Mesothelial cell of epicardium (in vitro differentiated cells): ENCODE measurements at places on chromosomes 13 and 19. TPM values are rescaled to one million over a fixed set of nuclear protein-coding genes. Genes with fewer than 3 reads are reported as not detected.

The OR4F17 gene
- not detected in 3 replicates for total RNA-seq

GRCh38 chr19:7312816-7313215, 18.6 kb upstream of the INSR start:
- no peak for DNase-seq

The IRGC gene
- not detected in 3 replicates for total RNA-seq

DNA sequence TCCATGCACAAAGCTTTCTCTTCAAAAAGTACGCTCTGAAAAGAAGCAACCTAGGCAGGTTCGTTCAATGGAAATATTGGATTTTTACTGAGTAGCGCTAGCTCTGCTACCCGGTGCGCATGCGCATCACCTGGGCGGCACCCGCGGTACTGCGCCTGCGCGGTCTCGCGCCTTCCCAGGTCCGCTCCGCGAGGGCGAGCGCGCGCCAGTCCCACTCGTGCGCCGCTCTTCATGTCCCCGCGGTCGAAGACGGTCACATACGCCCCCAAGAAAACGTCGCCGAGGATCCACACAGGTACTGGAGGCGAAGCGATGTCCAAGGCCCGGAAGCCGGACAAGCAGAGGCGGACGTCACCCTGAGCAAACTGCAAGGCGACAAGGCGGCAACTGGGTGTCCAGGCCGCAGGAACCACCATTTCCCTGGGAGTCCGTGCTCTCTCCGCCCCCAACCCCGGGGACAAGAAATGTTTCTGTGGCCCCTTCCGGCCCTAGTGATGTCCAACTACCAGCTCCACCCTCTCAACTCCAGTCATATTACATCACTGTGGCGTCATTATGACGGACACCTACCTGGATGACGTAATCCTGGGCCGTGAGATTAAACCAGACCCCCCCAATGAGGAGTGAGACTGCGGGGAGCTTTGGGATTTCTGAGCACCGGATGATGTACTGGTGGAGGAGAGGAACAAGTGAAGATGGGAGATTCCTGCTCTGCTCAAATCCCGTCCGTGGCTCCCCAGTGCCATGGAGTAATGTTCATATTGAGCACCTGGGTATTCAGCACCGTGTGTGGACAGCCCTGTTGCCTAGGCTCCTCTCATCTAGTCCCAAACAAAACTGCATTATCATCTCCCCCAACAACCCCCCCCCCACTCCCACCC, 4.8 kb upstream of the KCNC3 start:
- DNase-seq, result peak; percentile 95

The MVB12A gene
- total RNA-seq, result 53.5 to 57.2 TPM (median 54.5 TPM) in 3 replicates

- no peak for DNase-seq
These were observed 74.9 kb upstream of the KL start for GRCh38 chr13:32941368-32941767.

- DNase-seq, result no peak
These were observed 635 bp upstream of the PCCA start for GRCh38 chr13:100088273-100088643.

GRCh38 chr13:98542568-98543377, 34.1 kb downstream of the STK24 start:
- DNase-seq, result no peak

GRCh38 chr13:28743499-28744083, 24.8 kb upstream of the SLC46A3 start:
- DNase-seq, result no peak

DNA sequence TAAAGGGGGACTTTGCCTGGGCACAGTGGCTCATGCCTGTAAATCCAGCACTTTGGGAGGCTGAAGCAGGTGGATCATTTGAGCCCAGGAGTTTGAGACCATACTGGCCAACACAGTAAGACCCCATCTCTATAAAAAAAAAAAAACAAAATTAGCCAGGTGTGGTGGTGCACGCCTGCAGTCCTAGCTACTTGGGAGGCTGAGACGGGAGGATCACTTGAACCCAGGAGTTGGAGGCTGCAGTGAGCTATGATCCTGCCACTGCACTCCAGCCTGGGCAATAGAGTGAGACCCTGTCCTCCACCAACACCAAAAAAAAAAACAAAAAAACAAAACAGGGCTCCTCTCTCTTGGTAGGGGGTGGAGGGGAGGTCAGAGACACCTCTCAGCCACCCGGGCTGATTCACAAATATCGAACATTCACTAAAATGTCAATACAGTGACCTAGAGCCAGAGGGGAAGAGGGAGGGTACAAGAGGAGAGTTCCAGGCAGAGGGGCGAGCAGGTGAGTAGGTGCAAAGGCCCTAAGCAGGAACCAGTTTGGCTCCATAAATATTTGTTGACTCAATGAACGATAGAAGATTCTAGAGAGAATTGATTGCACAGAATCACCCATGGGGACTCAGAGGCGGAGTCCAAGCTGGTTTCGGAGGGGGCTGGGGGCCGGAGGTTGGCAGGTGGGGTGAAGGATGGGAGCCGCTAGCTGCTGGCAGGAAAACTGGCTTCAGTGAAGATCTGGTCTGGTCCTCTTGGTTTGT, 1.0 kb upstream of the CREB3L3 start:
- DNase-seq, result no peak

The ALOX5AP gene
- 0.25 TPM in 2 of 3 replicates, not detected in the other for total RNA-seq

DNA sequence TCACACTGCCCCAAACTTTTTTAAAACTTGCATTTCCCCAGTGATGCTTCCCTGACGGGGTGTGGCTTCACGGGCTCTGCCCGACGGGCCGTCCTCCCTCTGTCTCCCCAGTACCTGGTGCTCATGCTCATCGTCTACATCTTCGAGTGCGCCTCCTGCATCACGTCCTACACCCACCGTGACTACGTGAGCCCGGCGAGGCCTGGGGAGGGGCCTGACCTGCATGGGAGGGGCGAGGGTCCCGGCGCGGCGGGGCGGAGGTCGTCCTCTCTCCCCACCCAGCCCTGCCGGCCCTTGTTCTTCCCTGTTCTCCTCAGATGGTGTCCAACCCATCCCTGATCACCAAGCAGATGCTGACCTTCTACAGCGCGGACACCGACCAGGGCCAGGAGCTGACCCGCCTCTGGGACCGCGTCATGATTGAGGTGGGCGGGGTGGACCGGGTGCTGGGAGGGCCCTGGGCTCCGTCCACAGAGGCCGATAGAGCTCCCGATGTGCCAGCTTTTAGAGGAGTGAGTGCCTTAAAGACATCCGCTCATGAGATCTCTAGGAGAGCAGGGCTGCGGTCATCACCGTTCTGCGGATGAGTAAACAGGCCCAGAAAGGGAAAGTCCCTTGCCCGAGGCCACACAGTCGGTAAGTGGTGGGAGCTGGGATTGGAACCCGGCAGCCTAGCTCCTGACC, 6.9 kb downstream of the UPK1A start:
- DNase-seq, result no peak

The NLRP12 gene
- 0.07 to 0.11 TPM in 2 of 3 replicates, not detected in the other for total RNA-seq

DNA sequence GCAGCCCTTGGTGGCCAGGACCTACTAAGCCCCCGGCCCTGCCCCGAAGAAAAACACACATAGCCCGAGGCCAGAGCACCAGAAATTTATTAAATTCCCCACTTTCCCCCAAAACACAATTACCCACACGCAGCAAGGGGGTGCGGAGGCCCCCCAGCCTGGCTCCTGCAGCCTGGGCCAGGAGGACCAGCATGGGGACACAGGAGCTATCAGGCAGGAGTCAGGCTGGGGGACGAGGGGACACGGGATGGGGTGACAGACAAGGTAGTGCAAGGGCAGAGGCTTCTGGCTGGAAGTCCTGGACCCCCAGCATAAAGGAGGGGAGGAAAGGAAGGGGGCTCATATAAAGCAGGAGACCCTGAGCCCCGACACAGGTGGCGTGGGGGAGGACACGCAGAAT, 3.1 kb downstream of the RNU6-9 start:
- no peak for DNase-seq

DNA sequence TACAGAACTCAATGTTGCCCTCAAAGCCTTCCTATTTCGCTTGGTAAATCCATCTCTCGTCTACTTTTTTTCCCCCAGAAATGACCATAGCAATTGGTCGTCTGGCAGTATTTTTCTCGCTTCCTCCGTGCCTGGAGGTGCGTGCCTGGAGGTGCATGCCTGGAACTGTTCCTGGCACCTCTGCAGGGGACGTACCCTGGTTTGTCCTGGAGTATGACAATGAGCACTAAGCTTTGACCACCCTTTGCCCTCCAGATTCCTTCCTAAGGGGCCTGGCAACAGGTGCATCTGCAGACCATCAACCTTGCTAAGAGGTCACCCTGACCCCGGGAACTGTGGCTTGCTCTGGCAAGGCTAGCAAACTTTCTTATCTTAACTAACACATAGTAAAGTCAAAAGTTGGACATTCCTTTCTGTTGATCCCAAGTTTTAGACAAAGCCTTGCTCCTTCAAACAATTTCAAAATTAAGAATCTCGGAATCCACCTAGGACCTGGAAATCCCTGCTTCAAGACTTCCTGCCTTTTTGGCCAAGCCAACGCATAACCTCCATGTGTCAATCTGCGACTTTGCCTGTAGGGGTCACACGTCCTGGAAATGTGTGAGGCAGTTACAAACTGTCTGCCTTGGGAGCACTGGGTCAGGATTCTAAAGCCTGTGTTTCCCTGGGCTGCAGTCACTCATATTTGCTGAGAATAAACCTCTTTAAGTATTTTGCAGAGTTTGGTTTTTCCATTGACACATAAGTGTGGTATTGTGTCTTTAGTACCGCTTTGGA, 28.8 kb upstream of the TUBGCP3 start:
- no peak for DNase-seq

GRCh38 chr19:10283301-10284064, 3.3 kb upstream of the ICAM4 start:
- DNase-seq, result no peak

DNA sequence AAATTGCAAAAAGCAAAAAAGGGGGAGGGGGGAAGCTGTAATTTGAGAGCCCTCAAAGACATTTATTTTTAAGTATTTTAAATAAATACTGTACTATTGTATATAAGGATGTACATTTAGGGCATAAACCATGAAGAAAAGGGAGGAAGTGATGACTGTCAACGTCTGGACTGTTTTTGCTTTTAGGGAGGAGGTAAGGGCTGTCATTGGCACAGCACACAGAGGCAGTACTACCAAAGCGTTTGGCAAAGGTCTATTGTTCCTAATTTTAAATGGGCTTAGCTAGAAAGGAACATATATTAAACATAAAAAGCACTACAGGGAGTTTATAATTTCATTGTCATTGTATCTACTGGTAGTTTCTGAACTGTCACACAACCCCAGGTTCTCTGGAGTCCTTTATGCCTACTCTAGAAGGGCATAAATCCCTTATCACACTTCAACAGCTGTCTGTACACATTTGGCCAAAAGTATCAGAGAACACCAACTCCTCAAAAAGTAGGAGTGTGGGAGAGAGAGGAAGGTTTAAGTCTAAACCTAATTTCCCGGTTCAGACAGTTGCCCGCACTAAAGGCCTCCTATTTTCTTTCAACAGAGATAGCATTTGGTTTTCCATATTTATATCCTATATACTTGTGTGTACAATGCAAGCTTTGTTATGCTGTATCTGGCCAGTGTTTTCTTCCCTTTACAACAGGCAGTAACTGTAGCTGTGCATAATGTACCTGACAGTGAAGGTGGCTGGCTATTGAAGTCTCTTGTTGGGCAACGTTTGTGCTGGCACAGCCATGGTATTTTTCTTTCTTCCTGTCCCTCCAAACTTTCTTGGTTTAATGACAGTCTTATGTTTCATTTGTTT, 406.2 kb downstream of the KLF5 start:
- no peak for DNase-seq

GRCh38 chr13:78593129-78593528, 10.2 kb downstream of the POU4F1 start:
- no peak for DNase-seq

GRCh38 chr13:107296804-107297203, 728.9 kb upstream of the ARGLU1 start:
- DNase-seq, result no peak

GRCh38 chr13:46596466-46596865, 43.5 kb downstream of the LRCH1 start:
- no peak for DNase-seq

GRCh38 chr13:30128591-30128990, 178.8 kb downstream of the KATNAL1 start:
- no peak for DNase-seq
